ENCODE measurements at places on chromosomes 5 and 9.

GRCh38 chr5:179758955-179759354 is 26.3 kb downstream of the MAML1 start:
- DNase-seq: no peak

GRCh38 chr9:25830381-25830780 is 152.1 kb upstream of the TUSC1 start:
- no peak for DNase-seq

GRCh38 chr9:134193912-134194535 is 29.7 kb upstream of the RNU6ATAC start:
- no peak for DNase-seq

GRCh38 chr5:92956886-92957285 is 624.1 kb downstream of the NR2F1-AS1 start:
- DNase-seq: no peak

DNA sequence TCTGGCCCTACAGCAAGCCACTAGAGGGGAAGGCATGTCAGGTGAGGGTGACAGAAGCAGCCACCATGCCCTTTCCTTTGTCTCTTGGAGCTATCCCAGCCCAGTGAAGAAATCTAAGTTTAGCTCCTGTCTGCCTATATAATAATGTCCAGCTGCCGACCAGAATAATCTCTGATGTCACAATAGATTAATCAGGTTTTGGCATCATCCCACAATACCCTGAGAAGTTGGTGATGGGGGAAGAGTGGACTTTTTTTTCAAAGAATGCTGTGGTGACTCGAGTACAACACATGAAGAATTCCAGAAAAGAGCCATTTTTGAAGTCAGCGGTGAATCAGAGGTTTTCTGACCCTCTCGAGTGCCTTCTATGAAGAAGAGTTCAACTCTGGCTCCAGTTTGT is 1.7 kb upstream of the TSLP start:
- DNase-seq: no peak
